ENCODE measurements at places on chromosomes 12 and 14. TPM values are rescaled to one million over a fixed set of nuclear protein-coding genes. Genes with fewer than 3 reads are reported as not detected.

The TEAD4 gene
- 116 TPM for total RNA-seq

The AQP6 gene
- not detected for total RNA-seq

The LRP6 gene
- total RNA-seq: 74.0 TPM

The RHOF gene
- 31.0 TPM for total RNA-seq

The RAD51AP1 gene
- 42.4 TPM for total RNA-seq

The GLIPR1L1 gene
- total RNA-seq: 1.7 TPM

The RPAP3 gene
- total RNA-seq: 49.6 TPM

The BCL2L2 gene
- total RNA-seq: 13.3 TPM

The GUCY2C gene
- 2.5 TPM for total RNA-seq

The CLEC9A gene
- total RNA-seq: not detected

The OLR1 gene
- total RNA-seq: not detected

The KANSL2 gene
- 48.4 TPM for total RNA-seq

DNA sequence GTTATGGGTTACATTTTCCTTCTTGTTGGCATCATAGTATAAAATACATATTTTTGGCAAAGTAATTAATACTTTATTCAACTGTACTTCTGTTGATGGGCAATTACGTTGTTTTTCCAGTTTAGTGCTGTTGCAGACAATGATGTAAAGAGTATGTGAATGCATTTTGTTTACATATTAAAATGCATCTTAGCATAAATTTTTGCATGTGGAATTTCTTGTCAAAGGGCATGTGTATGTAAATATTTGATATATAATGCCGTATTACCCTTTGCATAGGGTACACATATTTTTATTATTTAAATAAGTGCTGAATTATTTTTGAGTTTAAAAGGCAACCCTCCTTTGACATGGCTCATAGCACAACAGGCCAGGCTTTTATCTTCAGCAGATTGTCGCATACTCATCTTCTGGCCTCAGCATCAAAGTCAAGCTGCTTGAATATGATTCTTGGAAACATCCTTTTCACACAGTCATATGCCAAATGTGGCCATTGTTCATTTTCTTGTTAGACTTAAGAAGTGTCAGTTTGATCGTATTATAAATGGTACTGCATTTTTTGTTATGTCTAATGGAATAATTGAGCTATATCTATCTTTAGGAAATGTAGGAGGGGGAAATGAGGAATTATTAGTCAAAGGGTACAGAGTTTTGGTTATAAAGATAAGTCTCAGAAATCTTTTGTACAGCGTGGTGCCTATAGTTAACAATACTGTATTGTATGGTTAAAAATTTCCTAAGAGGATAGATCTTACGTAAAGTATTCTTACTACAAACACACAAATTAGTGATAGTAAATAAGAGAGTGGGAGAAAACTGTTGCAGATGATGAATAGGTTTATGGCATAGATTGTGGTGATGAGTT, 138.5 kb downstream of the FUT8 start:
- no peak for DNase-seq

GRCh38 chr14:76467711-76468155, 91.8 kb downstream of the ESRRB start:
- no peak for DNase-seq

- no peak for DNase-seq
Observed at GRCh38 chr14:94679937-94680861, 68.0 kb downstream of the SERPINA3 start.

- no peak for DNase-seq
Observed at GRCh38 chr12:28776913-28777422, 372.1 kb upstream of the FAR2 start.

DNA sequence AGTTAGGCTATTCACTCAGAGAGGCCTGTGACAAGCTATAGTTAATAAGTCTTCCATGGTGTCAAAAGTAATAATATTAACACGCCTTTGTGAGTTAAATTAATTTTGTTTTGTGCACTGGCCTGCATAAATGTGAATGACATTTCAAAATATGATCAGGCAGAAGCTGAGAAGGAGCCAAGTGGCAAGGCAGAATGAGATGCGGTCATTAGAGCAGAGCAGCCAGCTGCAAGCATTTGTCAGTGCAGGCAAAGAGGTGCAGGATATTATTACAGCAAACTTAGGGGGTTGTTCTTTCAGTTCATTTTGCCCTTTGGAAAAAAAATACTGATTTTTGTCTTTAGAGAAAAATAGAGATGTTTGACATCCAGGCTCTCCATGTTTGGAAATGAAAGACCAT, 364.5 kb downstream of the PAWR start:
- DNase-seq: no peak

DNA sequence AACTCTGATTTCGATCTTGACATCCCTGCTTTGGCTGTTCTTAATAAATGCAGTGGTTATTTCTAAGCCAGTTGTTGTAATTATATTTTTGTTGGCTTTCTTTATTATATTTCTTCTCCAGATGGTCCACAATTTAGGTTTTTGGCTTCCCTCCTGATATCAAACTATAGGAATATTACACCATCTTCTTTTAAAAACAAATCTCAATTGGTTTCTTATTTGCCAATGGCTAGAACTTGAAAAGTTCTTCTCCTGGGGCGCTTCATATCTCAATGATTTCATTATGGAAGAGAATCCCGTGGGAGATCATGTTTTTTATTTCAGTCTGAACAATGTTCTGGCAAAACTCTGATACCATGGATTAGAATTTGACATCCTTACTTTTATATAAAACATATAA, 292.3 kb downstream of the FLRT2 start:
- no peak for DNase-seq

DNA sequence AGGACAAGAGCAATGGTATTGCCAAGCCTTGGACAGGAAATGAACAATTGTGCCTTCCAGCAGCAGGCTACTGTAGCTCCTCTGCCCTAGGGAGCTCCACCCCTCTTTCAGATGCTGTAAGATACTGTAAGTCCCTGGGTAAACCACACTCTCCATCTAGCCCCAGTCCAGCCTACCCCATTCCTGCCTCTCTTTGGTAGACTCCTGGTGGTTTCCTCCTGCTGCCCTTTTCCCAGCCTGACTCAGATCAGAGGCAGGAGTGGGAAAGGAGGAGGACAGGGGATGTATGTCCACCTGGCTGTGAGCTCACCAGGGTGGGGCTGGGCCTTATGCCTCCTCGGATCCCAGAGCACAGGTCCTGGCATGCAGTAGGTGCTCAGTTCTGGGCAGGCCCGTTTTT, 174.6 kb downstream of the ESRRB start:
- no peak for DNase-seq

DNA sequence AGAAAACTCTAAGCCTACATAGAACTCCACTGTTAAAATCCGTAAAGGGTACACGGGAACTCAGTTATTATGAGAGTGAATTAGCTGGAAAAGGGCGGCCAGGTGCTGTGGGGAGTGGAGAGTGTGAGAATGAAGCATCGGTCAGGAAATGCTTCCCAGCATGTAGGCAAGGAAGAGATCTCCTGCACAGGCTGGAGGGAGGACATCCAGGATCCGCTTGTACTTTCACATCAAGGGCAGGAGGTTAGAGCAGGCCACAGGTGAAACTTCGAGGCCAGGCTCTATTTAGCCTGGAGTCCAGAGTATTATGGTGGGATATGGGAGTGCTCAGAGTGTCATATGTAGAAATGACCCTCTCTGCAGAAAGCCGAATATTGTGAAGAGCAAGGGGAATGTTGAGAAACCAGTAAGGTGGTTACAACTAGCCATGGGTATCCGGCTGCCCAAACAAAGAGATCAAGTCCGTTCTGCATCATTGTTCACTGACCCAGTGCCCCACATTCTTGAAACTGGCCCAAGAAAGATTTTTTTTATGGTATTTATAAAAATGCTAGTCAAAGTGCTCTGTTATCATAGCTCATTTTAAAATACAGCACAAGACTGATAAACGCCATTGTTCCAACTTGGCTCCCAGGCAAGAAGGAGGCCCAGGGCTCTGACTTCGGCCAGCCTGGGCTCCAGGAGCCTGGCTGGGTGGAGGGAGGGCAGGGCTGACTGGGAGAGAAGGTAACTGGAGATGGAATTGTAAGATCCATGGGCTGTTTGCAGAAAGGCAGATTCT, 79.4 kb upstream of the HIF1A start:
- DNase-seq: no peak

DNA sequence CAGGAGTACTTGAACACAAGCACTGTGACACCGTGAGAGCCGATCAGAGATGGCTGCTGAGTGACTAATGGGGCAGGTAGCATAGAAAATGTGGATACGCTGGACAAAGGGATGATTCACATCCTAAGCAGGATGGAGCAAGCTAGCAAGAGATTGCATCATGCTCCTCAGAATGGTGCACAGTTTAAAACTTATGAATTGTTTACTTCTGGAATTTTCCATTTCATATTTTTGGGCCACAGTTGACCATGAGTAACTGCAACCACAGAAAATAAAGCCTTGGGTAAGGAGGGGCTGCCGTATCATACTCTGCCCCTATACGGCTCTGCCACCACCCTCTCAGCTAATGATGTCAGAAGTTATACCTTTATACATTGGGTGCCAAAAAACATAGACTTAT, 23.3 kb upstream of the MARK3 start:
- DNase-seq: no peak

GRCh38 chr14:53963320-53964227, 6.9 kb upstream of the BMP4 start:
- no peak for DNase-seq

- no peak for DNase-seq
Observed at GRCh38 chr12:6053541-6053940, 70.9 kb downstream of the VWF start.

DNA sequence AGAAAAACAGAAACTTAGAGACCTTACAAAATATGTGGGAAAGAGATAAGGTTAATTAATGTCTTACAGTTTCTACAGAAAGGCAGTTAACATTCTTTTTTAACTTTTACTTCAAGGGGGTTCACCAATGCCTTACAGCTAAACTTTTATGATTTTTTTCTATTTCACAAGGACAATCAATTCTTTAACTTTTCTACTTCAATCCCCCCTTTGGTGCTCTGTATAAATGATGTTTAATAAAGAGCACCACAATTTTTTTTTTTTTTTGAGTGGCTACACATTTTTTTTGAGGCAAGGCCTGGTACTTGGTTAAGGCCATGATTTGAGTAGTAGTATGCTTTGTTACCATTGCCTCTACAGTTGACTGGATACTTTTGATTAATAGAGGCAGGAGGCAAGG, 279.6 kb downstream of the PRKD1 start:
- DNase-seq: no peak

- no peak for DNase-seq
Observed at GRCh38 chr14:31933716-31934115, 143.4 kb upstream of the ARHGAP5 start.

- no peak for DNase-seq
Observed at GRCh38 chr12:93087840-93088610, 158.9 kb upstream of the EEA1 start.

- no peak for DNase-seq
Observed at GRCh38 chr12:5013266-5013730, 30.4 kb upstream of the KCNA5 start.

DNA sequence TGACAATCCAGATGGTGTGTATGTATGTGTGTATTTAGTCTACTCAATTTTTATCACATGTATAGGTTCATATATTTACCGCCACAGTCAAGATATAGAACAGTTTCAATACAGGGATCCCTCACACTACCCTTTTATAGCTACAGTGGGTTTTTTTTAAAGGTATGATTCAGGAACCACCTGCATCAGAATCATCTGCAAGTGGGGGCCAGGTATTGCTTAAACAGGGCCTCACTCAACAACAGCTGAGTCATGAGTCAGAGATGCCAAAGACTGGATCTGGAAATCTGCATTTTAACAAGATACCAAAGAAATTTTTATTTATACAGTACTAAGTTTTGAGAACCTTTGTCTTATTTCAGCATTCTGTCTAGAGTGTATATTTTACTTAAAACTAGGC, 117.6 kb downstream of the SLC35F4 start:
- no peak for DNase-seq

DNA sequence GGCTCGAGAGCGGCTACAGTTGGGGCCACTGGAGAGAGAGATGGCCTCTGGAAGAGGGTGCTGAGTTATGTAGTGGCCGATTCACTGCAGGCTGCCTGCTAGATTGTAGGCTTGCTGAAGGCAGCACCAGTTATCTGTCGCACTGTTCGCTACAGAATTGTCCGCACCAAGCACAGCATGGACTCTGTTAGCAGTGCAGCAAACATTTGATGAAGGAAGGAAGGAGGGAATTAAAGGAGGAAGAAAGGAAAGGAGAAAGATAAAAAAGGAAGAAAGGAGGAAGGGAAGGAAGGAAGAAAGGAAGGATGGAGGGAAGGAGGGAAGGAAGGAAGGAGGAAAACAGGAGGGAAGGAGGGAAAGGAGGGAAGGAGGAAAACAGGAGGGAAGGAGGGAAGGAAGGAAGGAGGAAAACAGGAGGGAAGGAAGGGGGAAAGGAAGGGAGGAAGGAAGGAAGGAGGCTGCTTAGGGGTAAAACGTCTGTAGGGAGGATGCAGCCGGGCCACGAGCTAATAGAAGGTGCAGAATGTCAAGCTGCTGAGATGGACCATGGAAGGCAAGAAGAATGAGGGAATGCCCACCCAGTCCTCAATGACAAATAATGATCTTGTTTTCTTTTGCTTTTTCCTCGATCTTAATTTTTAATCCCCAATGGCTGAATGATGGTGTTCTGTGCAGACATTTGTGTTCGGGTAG, 27.3 kb upstream of the ADIPOR2 start:
- DNase-seq: no peak

DNA sequence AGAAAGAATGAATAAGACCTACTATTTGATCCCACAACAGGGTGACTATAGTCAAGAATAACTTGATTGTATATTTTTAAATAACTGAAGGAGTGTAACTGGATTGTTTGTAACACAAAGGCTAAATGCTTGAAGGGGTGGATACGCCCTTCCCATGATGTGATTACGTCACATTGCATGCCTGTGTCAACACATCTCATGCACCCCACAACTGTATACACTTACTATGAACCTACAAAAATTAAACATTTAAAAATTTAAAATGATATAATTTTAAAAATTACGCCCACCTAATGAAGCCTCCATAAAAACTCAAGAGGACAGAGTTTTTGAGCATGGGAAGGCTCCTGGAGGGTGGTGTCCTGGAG, 94.5 kb downstream of the SCARB1 start:
- no peak for DNase-seq

GRCh38 chr12:89183985-89184435, 168.3 kb downstream of the DUSP6 start:
- no peak for DNase-seq

DNA sequence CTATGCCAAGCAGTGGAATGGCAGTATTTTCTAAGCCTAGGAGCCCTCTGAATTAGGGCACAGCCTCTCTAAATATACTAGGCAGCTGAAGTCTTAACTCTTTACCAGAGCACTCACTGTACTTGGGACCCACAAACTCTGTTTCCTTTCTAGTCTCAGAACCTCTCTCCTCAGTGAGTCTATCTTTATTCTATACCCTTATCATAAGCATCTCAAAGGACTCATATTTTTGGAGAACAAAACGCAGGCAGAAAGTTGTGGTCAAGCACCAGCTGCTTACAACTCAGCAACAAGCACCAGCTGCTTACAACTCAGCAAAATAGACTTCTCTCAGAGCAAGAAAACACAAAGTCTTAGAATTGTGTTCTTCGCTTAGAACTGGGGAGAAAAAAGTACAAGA, 993 bp downstream of the CCDC196 start:
- DNase-seq: no peak

- DNase-seq: no peak
Observed at GRCh38 chr12:15697201-15697600, 92.0 kb downstream of the EPS8 start.
